ENCODE measurements at places on chromosomes 7 and 10.

GRCh38 chr7:131131746-131132431, 195.8 kb upstream of the MKLN1 start:
- DNase-seq: no peak

DNA sequence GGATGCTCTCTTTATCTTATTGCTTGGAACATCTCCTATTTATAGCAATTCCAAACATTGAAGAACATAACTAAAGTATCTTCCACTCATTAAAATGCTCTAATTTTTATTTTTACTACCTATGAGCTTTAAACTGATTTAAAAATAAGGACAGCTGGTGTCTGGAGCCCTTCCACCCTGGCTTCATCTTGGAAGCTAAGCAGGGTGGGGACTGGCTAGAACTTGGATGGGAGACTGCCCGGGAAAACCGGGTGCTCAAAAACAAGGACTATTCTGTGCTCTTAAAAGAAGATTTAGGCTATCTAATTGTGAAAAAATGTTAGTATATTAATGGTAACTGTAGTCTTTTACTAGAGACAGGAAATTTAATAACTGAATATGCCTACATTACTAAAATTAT, 69.2 kb downstream of the ARMC3 start:
- DNase-seq: no peak

DNA sequence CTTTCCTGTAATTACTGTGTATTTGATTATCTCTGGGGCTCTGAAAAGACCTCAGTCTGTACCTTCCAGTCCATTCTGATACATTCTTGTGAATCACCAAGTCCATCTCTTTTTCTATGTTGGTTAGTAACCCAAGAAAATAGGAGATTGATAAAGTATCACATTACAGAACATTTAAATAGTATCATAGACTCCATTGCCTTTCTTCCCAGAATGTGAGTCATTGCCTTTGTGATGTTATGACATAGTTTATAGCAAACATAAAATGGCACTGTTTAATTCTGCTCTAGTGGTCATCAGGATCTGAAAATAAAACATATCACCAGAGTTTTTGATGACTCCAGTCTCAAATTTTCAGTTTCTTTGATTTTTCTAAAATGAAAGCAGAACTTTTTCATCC, 78.4 kb downstream of the NRG3 start:
- DNase-seq: no peak

- DNase-seq: no peak
These were observed 382.4 kb downstream of the SORCS3 start for GRCh38 chr10:105023211-105024111.

DNA sequence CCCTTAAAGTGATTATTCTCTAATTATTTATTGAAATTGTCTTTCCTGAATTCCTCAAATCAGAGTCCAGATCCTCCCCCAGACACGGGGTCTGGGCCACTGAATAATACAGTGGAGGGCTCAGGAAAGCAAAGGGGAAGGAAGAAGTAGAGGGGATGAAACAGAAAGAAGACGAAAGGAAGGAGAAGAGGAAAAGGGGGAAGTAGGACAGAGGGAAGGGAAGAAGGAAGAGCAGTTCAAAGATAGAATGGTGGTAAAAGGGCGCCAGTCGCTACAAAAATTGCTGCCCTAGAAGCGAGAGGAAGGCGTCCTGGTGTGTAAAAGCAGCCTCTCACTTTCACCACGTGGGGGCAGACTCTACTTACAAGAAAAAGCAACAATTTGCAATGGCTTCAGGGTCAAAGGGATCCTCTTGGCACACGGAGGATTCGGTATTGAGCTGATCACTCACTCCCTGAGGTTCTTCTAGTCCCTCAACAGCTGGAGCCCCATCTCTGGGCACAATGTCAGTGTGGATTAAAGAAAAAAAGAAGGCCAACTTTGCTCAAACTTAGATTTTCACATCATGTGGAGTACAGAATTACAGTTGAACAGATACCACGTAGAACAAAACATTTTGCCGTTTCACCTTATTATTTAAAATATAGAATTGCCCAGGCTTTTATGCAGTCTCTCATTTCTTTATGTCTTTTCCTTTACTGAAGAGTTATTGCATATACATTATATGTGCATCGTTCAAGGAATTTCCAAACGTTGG, 31.4 kb upstream of the NPVF start:
- peak; percentile 6 for DNase-seq

GRCh38 chr10:48548531-48549135, 56.2 kb downstream of the ARHGAP22 start:
- DNase-seq: no peak

DNA sequence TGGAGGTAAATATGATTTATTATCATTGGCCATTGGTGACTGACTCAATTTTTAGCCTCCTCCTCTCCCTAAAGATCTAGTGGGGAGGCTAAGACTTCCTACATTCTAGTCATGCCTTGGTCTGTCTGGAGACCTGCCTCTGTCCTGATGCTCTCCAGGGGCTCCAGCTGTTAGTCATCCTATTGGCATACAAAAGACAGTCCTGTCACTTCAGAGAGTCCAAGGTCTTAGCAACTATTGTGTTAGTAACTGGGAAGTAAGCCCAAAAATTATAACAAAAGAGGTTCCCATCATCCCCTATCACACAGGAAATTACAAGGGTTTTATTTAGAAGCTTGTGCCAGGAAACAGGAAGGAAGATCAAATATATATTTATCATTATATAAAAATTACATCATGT, 400.6 kb upstream of the VSTM2A start:
- no peak for DNase-seq

GRCh38 chr10:1400101-1401070, 336.9 kb downstream of the ADARB2 start:
- DNase-seq: no peak

- DNase-seq: no peak
These were observed 114.6 kb upstream of the MEOX2 start for GRCh38 chr7:15801041-15801440.

DNA sequence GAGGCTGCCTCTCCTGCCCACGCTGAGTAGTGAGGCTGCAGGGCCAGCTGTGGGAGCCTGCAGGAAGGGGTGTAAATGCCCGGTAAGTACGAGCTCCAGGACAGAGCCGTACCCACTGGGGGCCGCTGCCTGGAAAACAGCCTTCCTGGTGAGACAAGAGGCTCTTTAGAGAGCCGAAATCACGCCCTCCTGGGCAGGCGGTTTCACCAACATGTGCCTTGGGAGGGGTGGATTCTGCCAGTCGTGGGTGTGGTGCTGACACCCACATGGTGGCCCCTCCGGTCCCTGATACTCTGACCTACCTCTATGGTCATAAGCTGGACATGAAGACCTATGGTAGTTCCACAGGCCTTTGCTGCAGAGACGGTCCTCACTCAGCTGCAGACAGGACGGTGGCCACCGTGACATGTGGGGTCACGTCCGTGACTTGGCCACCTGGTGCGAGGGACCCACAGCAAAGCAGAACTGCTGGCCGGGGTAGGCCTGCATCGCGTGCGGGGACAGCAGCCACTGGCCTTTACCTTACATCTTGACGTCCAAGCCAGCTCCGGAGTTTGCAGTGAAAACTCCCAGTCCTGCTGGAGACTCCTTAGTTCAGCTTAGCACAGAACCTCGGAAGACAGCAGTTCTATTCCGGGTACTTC, 46.9 kb downstream of the PITRM1 start:
- DNase-seq: no peak

DNA sequence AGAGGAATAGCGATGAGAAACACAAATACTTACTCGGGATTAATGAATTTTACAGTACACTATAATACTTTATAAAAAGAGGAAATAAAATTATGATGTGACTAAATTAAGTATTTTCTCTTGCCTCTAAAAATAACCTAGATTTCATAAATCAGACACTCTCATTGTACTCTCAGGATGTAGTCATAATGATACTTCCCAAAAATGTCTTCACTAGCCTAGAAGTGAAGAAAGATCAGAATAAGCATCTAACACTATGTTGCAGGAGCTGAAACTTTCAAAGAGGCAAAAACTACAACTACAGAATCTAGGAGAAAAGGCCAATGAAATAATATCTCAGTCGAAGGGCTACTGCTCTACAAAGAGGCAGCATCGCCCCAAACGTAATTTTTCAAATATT, 49.4 kb downstream of the DNAJC1 start:
- DNase-seq: no peak

DNA sequence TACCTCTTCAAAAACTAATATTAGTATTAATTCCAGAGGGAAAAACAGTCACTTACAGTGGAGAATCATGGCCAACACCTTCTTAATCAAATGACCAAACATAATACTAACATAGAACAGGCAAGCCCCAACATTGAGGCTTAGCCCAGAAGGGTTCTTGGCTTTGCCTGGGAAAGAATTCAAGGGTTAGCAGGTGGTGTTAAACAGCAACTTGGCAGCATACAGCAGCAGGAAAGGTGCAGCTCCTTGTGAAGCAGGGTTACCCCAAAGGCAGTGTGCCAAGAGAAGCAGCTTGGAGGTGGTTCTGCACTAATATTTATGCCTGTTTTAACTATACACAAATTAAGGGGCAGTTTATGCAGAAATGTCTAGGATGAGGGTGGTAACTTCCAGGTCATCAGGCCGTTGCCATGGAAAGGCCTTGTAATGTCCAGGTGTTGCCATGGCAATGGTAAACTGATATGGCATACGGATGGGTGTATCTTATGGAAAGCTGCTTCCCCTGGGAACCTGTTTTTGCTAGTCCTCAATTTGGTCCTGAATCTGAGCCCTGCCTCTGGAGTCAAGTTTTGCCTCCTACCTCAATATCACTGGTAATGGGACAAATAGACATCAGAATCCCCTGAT, 27.2 kb upstream of the BEND7 start:
- DNase-seq: peak; percentile 13

- DNase-seq: no peak
These were observed at the start of gene IL6 for GRCh38 chr7:22726907-22727713. IL6 (plus strand) TSS chr7:22727200; CDS start chr7:22727263, 63 bp downstream.

DNA sequence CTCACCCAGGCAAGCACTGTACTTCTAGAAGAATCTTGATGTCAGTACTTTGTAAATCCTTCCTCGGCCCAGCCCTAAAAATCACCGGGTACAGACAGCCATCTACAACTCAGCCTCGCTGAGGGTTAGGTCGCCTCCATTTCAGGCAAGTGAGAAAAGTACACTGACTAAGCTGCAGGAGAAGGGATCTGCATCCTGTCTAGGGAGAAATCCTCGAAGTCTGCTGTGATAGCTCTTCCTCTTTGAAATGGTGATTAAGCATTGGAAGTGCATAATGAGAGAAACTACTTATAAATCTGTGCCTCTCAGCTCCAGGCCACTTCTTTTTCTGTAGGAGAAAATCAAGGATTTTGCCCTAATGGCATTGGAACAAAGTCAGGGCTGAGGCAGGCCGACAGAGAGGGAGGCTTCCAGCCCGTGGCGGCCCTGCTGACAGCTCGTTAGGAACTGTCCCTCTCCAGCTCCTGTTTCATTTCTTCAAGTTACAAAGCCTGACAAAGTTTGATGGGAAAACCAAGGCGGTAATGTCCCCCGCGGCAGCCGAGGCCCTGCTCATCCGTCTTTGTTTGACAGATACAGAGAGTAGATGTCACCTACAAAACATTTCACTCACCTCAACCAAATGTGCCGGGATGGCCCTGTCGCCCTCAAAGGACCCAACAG, 14.1 kb upstream of the GOT1 start:
- DNase-seq: no peak

- DNase-seq: peak; percentile 91
These were observed 21.2 kb downstream of the CEP41 start for GRCh38 chr7:130419658-130420057.

DNA sequence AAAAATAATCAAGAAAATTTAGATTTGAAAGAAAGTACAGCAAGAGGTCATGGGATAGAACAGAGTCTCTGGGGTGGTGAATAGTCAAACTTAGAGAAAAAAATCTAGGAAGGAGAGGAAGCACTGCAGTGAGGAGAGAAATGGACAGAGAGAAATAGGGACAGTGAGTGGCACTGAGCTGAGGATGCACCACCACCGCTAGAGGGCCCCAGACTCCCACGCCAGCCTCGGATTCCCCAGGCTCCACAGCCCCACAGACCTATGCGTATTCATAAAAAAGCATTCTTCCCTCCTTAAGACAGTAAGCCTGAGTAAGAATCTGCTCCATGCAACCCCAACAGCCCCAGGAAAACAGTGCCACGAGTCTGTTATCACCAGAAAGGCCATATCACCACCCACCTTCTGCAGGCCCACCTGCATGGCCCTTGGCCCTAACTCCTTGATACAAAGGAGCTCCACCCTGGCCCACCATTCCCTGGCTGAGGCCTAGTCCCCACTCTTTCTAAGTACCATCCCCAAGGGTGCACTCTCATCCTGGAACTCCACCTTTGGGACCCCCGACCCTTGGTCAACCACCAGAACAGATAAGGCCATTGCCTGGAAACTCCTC, 91.0 kb downstream of the ALOX5 start:
- no peak for DNase-seq

DNA sequence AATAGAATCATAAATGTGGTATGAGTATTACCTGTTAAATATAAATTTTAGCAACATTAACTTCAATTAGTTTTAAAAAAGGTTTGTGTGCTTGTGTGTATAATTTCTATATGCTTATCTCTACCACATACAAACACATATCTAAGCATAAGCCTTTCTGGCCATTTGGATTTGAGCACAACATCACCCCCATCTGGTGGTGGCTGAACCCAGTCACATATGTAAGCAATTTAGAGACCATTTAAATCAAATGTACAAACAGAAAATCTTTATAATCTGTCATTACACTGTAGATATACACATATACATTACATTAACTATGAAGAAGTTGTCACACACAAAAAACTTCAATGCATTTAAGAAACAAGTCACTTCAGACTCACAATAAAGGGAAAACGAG, 31.7 kb downstream of the GPR22 start:
- DNase-seq: no peak

- no peak for DNase-seq
These were observed 21.3 kb upstream of the ZNF467 start for GRCh38 chr7:149794661-149795060.

GRCh38 chr10:101512738-101513137, 75.3 kb downstream of the POLL start:
- no peak for DNase-seq

DNA sequence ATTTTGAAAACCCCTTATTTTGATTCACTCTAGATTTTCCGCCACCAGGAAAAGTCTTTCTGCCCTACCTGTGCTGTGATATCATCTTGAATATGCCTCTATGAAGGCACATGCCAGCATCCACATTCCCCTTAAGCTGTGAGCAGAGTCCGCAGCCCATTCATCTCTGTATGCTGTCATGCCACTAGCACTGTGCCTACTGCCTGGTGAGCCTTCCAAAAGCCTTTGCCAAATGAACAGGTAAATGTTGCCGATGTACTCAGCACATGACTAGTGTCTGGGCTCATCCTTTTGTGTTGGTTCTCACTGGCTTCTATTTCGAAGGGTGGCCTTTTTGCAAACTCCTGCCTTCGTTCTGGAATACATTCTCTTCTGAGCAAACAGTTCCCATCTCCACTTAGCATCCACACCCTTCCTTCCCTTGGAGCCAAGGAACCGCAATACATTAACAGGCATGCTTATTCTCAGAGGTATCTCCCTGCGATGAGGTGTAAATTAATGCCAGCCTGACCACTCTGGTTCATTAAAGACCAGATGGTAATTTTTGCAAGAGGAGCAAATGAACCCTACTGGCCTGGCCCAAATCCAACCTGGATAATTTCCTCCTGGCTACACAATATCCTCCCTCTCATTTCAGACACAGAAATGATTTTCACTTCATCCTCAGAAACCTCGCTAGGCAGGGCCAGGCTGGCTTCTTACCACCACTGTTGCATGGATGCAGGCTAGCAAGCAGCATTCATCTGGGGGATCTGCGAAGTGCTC, 339.7 kb upstream of the NFE2L3 start:
- DNase-seq: no peak

- no peak for DNase-seq
These were observed 320.7 kb upstream of the MAGI2 start for GRCh38 chr7:79774150-79774549.

Data from NCI-H187 treated with DMSO at 0.1 percent for 48 hours (cell line).